ENCODE measurements at places on chromosomes 6 and 20.

- no peak for DNase-seq
These were observed 27.6 kb upstream of the IFNGR1 start for GRCh38 chr6:137246791-137247202.

- DNase-seq: no peak
These were observed at the start of gene GID8 for GRCh38 chr20:62938105-62938888. Gene GID8, plus strand, starts transcription at chr20:62938147. Its CDS starts 3,356 bp downstream, at chr20:62941503.

- no peak for DNase-seq
These were observed 14.9 kb upstream of the BTN1A1 start for GRCh38 chr6:26485112-26485780.

- DNase-seq: no peak
These were observed 130.7 kb downstream of the PLCB1 start for GRCh38 chr20:8262721-8263120.

- DNase-seq: no peak
These were observed 2.7 kb downstream of the PACRG start for GRCh38 chr6:162730502-162730901.

DNA sequence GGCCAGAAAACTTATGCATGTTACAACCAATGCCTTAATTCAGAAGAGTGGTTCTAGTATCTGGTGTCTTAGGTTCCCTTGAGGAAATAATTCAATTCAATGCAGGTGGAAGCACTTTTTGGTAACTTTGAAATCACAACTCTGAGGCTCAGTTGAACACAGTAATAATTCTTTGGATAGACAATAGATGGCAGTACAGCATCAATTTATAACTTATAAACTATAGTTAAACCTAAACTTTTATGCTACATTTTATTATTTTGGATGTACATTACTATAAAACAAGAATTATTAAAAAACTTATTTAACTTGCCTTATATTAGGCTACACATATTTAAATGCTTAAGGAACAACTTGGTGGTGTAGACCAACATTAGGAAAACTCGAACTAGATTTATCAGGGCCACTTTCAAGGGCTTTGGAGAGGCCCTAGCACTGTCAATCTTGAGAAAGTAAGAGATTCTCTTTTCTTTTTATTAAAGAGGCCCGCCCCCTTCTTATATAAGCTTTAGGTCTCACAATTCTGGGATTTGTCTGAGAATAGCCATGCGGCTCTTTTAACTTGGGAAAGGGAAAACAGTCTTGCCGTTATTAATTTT lies 85.9 kb downstream of the CRYBG1 start:
- DNase-seq: no peak

- DNase-seq: no peak
These were observed 108.0 kb upstream of the TMEM170B start for GRCh38 chr6:11429577-11429976.

DNA sequence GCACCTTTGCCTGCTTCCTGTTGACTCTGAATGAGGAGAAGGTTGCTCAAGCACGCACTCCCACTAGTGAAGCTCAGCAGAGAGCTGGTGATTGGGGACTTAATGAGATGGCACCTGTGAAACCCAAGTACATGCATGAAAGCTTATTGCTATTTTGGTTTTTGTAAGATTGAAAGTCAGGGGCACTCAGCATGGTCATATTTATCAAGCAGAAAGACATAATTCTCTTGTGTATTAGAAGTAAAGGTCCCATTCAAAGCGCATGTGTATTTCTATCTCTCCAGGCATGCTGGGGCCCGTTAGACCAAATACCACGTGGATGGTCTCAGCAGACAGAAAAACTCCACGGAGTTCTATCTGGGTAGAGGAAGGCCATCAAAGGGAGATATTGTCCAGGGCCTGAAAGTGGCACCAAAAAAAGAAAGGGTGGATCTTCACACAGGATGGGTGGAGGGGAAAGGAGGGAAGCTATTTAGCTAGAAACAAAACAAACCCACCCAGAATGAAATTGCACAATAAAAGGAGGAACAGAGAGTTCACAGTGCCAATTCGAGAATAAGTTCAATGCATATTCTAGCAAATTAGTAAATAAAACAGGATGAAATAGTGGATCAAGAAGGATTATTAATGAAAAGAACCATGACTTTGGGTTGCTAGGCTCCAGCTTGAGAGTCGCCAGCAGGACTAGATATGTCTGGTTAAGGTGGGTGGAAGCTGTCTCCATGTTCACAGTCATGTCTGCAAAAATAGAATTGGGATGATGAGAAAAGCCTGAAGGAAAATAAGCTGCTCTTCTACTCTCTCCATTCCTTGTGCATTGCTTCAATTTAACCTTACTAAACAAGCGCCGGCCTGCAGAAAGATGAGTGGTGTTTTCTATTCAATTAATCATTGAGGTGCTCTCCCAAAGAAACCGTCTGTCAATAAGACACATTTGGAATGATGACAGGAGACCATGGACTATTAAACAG lies 224.9 kb upstream of the DTNBP1 start:
- no peak for DNase-seq

DNA sequence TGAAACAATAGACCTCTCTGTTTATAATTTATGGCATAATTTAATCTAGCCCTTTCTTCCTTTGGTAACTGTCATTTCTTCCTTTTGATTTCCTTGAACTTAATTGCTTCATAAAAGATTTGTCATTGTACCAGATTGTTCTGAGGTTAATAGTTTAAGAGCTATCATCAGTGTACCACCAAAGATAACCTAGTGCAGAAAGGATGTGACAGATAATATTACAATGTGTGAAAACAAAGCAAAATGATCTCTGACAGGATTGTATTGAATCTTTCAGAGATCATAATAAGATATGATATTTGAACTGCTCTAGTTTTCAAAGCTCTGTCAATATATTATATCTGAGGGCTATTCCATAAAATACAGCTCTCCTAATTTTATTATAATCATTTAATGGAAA lies 132.1 kb upstream of the PTCHD4 start:
- no peak for DNase-seq
